ENCODE measurements at places on chromosomes 2 and 18. TPM values are rescaled to one million over a fixed set of nuclear protein-coding genes. Genes with fewer than 3 reads are reported as not detected.

DNA sequence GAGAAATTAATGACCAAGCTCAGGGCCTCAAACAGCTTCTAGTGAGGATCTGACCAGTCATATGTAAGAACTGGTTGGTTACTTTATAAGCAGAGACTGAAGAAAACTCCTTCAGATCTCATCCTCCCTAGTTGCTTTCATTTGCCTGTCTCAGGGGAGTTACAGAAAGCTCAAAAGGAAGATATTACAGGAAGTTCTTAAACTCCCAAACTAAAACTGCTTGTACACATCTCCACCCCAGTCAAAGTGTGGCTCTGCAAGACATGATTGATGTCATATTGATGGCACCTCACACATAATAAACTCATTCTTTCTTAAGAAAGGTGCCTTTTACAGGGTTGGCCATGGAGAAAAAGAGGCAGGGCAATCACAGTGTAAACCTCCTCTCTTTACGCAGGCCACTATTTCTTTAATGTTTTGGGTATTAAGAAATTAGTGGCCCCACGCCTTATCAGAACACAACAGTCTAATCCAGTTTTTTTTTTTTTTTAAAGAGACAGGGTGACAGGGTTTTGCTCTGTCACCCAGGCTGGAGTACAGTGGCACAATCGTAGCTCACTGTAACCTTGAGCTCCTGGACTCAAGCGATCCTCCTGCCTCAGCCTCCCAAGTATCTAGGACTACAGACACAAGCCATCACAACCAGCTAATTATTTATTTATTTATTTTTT lies 62.6 kb upstream of the STK17B start:
- peak overlapping the region; percentile 57 for H3K27ac ChIP-seq
- no peak overlapping the region for H3K4me3 ChIP-seq

- no peaks in the 10 kb centered on the region for H3K27me3 ChIP-seq
- peak overlapping the region; percentile 99 for H3K27ac ChIP-seq
- no peak for DNase-seq
- peaks cover 24% of the 10 kb centered on the region for H3K4me1 ChIP-seq
- peak overlapping the region; percentile 92 for H3K4me3 ChIP-seq
These were observed 65.4 kb downstream of the LRRFIP1 start for GRCh38 chr2:237692601-237693290.

DNA sequence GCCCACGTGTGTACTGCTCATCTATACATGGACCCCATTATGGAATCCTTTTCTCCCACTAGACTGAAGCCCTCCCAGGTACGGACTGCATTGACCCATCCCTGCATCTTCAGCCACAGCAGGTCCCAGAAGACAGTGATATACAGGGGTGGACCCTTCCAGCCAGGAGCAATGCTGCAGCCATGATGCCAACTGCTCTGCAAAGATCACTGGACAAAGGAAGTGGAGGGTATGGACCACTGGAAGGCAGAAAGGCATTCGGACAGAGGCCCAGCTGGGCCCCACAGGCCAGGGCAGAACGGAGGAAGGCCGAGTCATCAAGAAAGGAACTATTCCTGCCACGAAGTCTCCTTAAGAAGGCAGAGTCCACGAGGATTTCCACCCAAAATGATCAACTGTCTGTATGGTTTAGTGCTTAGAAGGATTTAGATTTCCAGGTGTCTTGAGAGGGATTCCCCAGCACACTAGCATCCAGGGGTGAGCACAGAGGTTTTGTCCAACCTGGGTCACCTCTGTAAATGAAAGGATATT lies 93.4 kb downstream of the TWIST2 start:
- no peaks in the 10 kb centered on the region for H3K36me3 ChIP-seq
- no peak overlapping the region for H3K4me3 ChIP-seq
- H3K4me1 ChIP-seq, result no peaks in the 10 kb centered on the region
- no peaks in the 10 kb centered on the region for H3K27me3 ChIP-seq
- DNase-seq, result no peak
- no peak overlapping the region for H3K27ac ChIP-seq

- peaks cover 21% of the 10 kb centered on the region for H3K4me1 ChIP-seq
- no peak overlapping the region for H3K4me3 ChIP-seq
- DNase-seq, result peak; percentile 54
- H3K27me3 ChIP-seq, result no peaks in the 10 kb centered on the region
- peaks cover 2% of the 10 kb centered on the region for H3K36me3 ChIP-seq
These were observed 125.9 kb downstream of the MAP4K4 start for GRCh38 chr2:101823347-101823791.

- no peaks in the 10 kb centered on the region for H3K36me3 ChIP-seq
- peaks cover 9% of the 10 kb centered on the region for H3K27me3 ChIP-seq
- no peak for DNase-seq
- peaks cover 4% of the 10 kb centered on the region for H3K4me1 ChIP-seq
- H3K4me3 ChIP-seq, result no peak overlapping the region
These were observed 58.3 kb downstream of the INHBB start for GRCh38 chr2:120404274-120404673.

DNA sequence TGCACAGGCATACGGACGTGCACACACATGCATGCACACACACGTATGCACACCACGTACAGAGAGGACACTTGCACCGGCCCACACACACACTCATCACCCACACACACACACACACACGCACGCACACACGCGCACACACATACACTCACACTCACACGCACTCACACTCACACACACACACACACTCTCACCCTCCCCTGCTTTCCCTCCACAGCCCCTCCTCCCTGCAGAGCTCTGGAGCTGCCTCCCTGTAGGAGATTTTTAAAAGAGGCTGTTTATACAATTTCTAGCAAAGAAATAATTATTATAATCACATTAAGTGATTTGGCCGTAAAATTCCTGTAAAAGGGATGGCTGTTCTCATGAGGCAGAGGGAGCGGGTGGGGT lies 36.5 kb upstream of the SNED1 start:
- peaks cover 33% of the 10 kb centered on the region for H3K4me1 ChIP-seq
- H3K4me3 ChIP-seq, result no peak overlapping the region
- no peak overlapping the region for H3K27ac ChIP-seq
- DNase-seq, result no peak
- no peaks in the 10 kb centered on the region for H3K27me3 ChIP-seq

- H3K36me3 ChIP-seq, result no peaks in the 10 kb centered on the region
- no peak overlapping the region for H3K27ac ChIP-seq
- H3K27me3 ChIP-seq, result peaks cover 9% of the 10 kb centered on the region
- H3K4me1 ChIP-seq, result peaks cover 4% of the 10 kb centered on the region
These were observed 4.1 kb downstream of the KCNF1 start for GRCh38 chr2:10915731-10916276.

DNA sequence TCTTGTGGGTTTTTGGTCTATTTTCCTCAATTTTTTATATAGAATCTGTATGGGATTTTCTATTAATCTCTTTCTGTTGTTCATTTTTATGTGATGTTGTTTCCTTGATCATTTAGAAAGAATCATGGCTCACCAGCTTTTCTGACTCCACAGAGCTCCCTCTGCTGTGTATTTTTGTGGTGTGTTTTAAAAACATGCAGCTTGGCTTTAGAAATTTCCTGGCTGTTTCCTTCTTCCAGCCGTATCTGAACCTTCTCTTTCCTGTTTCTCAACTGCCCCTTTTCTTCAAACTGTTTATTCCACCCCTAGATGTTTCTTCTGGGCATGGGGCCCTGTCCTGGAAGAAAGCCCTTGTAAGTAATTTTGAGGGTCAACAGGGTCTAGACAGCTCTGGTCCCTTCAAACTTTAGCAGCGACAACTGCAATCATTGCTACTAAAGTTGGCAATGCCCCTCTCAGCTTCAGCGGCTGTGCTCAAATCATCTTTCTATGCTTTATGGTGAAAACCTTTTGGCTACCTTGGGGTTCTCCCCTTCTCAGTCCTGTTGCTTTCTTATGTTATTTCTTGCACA lies 17.6 kb upstream of the COPS8 start:
- peak; percentile 87 for DNase-seq
- peaks cover 6% of the 10 kb centered on the region for H3K4me1 ChIP-seq
- no peaks in the 10 kb centered on the region for H3K36me3 ChIP-seq
- no peaks in the 10 kb centered on the region for H3K27me3 ChIP-seq

DNA sequence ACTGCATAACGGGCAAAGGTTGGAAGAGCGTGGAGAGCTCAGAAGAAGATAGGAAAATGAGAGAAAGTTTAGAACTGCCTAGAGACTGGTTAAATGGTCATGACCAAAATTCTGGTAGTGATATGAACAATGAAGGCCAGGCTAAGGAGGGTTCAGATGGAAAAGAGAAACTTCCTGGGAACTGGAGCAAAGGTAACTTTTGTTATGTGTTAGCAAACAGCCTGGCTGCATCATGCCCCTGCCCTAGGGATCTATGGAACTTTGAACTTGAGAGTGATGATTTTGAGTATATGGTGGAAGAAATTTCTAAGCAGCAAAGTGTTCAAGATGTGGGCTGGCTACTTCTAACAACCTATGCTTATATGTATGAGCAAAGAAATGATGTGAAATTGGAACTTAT lies 44.4 kb upstream of the SPATS2L start:
- no peaks in the 10 kb centered on the region for H3K27me3 ChIP-seq
- no peak overlapping the region for H3K27ac ChIP-seq
- H3K4me3 ChIP-seq, result no peak overlapping the region
- no peaks in the 10 kb centered on the region for H3K36me3 ChIP-seq
- no peak for DNase-seq

DNA sequence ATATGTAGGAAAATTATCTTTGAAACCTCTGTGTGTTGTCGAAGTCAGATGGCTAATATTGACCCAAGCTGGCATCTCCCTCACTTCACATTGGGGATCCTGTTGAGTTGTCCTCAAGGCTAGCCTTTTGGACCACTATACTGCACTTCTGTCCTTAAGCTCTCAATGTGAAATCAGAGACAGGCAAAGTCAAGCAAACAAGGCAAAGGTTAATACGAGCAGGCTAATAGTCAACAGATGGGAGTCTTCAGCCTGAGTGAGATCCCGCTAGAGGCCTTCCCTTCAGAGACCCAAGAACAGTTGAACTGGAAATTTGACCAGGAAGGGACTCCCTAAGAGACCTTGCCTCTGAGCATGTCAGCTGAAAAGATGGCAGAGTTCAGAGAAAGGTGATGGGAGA lies 475.4 kb downstream of the PARD3B start:
- no peak for DNase-seq
- H3K4me1 ChIP-seq, result peaks cover 5% of the 10 kb centered on the region
- no peaks in the 10 kb centered on the region for H3K27me3 ChIP-seq
- H3K4me3 ChIP-seq, result no peak overlapping the region
- no peak overlapping the region for H3K27ac ChIP-seq

GRCh38 chr2:118670276-118670675 lies 177.2 kb downstream of the EN1 start:
- DNase-seq, result no peak
- no peak overlapping the region for H3K4me3 ChIP-seq
- H3K27me3 ChIP-seq, result no peaks in the 10 kb centered on the region
- no peaks in the 10 kb centered on the region for H3K36me3 ChIP-seq
- no peak overlapping the region for H3K27ac ChIP-seq
- H3K4me1 ChIP-seq, result no peaks in the 10 kb centered on the region

DNA sequence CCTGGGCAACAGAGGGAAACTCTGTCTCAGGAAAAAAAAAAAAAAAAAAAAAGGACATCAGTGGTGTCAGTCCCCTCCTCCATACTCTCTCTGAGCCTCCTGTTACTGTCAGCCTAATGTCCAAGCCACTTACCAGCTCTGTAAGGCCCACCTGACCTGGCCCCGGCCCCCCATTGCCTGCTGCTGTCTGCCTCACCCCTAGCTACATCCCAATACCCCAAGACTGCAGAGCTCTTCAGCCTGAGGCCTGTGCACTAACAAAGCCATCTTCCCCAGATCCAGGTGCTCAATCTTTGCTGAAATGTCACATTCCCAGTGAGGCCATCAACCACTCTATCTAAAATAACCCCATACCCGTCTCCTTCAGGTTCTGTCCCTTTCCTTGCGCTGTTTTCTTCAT lies 5.7 kb downstream of the ARMC9 start:
- no peak overlapping the region for H3K27ac ChIP-seq
- peaks cover 12% of the 10 kb centered on the region for H3K36me3 ChIP-seq
- no peak for DNase-seq
- no peak overlapping the region for H3K4me3 ChIP-seq
- peaks cover 7% of the 10 kb centered on the region for H3K4me1 ChIP-seq

DNA sequence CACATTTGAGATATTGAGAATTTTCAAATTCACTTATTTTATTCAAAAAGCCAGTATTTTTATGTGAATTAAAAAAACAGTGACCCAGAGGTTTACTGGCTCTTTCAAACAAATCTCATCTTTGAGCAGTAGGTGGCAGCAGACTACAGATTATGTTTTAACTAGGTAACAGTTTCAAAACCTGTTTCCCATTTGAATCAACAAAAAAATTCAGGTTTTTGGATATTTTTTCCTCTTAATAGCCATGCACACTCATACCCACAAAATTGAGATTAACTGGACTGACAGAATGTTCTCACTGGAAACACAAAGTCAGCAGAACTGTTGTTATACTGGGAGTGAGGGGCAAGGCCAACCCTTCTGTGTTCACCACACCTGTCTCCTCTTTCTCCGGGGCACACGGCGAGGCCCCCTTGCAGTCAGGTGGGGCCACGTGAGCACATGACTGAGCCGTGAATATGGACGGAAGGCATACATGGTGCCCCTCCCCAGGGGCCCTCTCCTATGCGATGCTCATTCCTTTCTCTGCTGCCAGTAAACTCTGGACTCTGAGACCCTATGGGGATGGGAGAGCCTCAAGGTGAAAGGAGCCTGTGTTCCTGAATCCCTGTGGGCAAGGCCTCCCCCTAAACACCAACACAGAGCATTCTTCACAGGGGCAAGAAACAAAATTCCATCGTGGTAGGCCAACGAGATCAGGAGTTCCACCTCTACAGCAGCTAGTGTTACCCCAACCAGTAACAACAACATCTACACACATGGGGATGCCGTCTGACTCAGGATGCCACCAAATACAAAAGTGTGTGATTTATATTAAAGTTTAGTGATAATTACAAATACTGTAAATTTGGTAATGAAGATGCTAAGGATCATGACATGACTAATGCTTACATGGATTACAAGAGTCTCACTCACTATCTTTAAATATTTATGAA lies 80.4 kb downstream of the LPIN2 start:
- no peak overlapping the region for H3K4me3 ChIP-seq
- H3K27me3 ChIP-seq, result no peaks in the 10 kb centered on the region
- no peaks in the 10 kb centered on the region for H3K4me1 ChIP-seq
- DNase-seq, result peak; percentile 82
- H3K27ac ChIP-seq, result no peak overlapping the region

GRCh38 chr2:48452108-48452507 lies 77.8 kb upstream of the STON1 start:
- H3K4me1 ChIP-seq, result peaks cover 7% of the 10 kb centered on the region
- H3K4me3 ChIP-seq, result no peak overlapping the region
- no peak overlapping the region for H3K27ac ChIP-seq
- H3K36me3 ChIP-seq, result peaks cover 9% of the 10 kb centered on the region
- H3K27me3 ChIP-seq, result no peaks in the 10 kb centered on the region

DNA sequence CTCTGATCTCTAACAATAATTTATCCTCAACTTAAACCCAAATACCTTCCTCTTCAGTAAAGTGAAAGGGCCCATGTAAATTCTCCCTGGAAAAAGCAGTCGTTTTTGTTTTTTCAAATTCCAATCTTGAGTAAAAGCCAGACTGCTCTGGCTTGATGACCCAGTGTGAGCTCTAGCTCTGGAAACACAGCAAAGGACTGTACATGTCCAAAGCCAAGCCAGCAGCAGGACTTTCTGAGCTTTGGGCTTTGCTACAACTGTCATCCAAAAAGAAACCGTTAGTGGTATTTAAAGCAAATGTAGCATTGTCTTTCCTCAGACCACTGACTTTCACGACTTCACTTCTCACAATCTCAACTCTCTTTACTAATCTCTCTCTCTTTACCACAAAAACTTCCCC lies 25.4 kb downstream of the SH3YL1 start:
- no peak overlapping the region for H3K27ac ChIP-seq
- H3K36me3 ChIP-seq, result peaks cover 11% of the 10 kb centered on the region
- H3K27me3 ChIP-seq, result no peaks in the 10 kb centered on the region
- no peak overlapping the region for H3K4me3 ChIP-seq

Gene STK39
- polyA plus RNA-seq, result 8.6 TPM

Gene TANC1
- 14.3 TPM for polyA plus RNA-seq

Gene UGT1A5
- not detected for polyA plus RNA-seq

Gene RND3
- polyA plus RNA-seq, result 23.5 TPM

Gene DSC2
- 2.3 TPM for polyA plus RNA-seq

Gene STARD6
- 0.07 TPM for polyA plus RNA-seq

Gene TEKT4
- polyA plus RNA-seq, result 3.3 TPM

Gene CCDC142
- polyA plus RNA-seq, result 8.2 TPM

All from lung (tissue), 17 donors.